ENCODE measurements at places on chromosomes 12 and 14. TPM values are rescaled to one million over a fixed set of nuclear protein-coding genes. Genes with fewer than 3 reads are reported as not detected.
A peak's percentile ranks its signal among the peaks of the same experiment; 100 is the strongest.

Gene ADCY4
- 1.9 TPM for total RNA-seq

Gene OASL
- 6.3 TPM for total RNA-seq

Gene KLRB1
- 22.6 TPM for total RNA-seq

Gene PARPBP
- 16.2 TPM for total RNA-seq

Gene CHGA
- total RNA-seq: 0.71 TPM

Gene PZP
- 0.14 TPM for total RNA-seq

Gene RPL10L
- not detected for total RNA-seq

Gene SOCS4
- 9.7 TPM for total RNA-seq

Gene CLSTN3
- 16.5 TPM for total RNA-seq

Gene TMTC2
- total RNA-seq: 5.1 TPM

Gene RAD51AP1
- total RNA-seq: 39.5 TPM

Gene SERPINA12
- total RNA-seq: 0.05 TPM

Gene ATP2B1
- 35.8 TPM for total RNA-seq

Gene SYCP3
- total RNA-seq: 0.76 TPM

Gene TMEM132D
- total RNA-seq: not detected

- no peak for DNase-seq
These were observed 379.8 kb downstream of the DPF3 start for GRCh38 chr14:72513965-72514659.

DNA sequence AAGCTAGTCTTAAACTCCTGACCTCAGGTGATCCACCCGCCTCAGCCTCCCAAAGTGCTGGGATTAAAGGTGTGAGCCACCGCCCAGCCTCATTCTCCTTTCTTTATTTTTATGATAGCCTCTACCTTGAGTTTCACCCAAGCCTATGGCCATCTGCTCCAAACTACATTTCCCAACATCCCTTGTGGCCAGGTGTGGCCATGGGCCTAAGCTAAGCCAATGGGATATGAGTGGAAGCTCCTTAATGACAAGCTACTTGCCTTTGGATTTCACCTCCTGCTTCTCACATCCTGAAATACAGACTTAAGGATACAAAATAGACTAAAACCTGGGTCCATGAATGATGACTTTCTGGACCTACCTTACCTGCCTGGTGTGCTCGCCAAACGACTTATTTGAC lies 46.2 kb downstream of the DPF3 start:
- no peak for DNase-seq

GRCh38 chr14:39454906-39455539 lies 22.8 kb upstream of the FBXO33 start:
- DNase-seq: no peak

DNA sequence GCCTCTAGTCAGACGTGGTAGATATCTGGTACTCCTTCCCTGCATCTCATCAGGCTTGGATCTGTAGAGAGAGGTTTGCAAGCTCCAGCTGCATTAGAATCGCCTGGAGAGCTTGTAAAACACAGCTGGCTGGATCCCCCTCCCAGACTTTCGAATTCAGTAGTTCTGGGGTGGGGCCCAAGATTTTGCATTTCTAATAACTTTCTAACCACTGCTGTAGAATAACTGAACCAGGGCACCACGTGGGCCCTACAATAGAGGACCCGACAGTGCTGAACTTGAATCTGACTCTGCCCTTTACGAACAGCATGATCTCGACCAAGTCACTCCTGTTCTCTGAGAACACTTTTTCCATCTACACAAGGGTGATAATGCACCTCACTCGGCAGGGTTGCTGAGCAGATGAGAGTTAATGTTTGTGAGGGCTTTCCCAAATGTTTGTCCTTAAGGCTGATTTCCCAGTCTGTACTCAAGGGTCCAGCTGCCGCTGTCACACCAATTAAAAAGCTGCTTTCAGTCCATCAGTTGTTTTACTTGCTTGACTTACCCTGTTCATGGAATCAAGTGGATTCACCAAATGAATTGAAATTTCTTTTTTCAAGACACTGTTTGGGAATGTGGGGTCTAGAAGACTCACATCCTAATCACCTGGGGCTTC lies 86.6 kb upstream of the SLC24A4 start:
- no peak for DNase-seq

DNA sequence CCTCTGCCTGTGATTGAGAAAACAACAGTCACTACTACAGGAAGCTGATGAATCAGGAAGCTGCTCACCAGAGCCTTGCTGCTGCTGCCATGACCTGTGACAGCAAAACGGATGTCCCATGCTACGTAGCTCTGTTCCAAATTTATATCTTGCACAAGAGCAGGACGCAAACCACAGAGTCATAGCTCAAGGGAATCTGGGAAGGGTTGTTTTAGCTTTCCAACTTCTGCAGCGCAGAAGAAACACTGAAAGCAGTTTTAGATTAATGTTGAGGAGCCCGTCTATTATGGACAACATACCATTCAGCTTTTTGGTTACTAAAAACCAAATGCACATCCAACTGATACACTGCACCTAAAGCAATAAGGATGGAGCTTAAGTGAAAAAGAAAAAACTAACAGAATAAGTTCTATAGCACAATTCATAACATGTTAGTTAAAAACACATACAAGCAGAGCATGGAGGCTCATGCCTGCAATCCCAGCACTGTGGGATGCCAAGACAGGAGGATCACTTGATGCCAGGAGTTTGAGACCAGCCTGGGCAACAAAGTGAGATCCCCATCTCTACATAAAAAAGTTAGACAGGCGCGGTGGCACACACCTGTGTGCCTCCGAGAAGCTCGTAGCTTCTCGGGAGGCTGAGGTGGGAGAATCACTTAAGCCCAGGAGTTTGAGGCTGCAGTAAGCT lies 1.7 kb upstream of the ANKRD33 start:
- peak; percentile 49 for DNase-seq

DNA sequence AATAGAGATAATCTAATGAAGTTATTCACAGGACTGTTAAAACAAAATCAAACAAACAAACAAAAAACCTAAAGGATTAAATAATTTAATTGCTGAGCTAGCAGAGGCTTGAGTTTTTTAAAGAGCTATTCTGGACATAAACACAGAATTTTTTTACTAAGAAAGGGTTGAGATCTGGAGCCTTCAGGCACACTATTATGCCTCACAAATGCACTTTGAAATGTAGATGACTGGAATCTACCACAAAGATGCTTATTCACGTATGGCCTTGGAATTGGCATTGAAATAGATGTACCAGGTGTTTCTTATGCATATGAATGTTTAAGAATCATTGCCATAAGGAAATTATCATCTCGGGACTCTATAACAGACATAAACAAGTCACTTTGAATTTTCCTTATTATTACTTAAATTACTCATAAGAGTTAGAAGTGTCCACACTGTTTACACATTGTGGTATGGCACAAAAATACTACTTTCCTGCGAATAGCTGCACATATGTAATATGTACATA lies 21.6 kb downstream of the PUS7L start:
- DNase-seq: no peak

GRCh38 chr12:66072566-66072965 lies 58.0 kb downstream of the LLPH start:
- no peak for DNase-seq

- no peak for DNase-seq
These were observed 447.9 kb upstream of the TMEM132C start for GRCh38 chr12:127819056-127819455.

GRCh38 chr12:67545298-67545697 lies 103.2 kb upstream of the DYRK2 start:
- no peak for DNase-seq

GRCh38 chr14:88164906-88165534 lies 158.0 kb downstream of the KCNK10 start:
- DNase-seq: no peak

DNA sequence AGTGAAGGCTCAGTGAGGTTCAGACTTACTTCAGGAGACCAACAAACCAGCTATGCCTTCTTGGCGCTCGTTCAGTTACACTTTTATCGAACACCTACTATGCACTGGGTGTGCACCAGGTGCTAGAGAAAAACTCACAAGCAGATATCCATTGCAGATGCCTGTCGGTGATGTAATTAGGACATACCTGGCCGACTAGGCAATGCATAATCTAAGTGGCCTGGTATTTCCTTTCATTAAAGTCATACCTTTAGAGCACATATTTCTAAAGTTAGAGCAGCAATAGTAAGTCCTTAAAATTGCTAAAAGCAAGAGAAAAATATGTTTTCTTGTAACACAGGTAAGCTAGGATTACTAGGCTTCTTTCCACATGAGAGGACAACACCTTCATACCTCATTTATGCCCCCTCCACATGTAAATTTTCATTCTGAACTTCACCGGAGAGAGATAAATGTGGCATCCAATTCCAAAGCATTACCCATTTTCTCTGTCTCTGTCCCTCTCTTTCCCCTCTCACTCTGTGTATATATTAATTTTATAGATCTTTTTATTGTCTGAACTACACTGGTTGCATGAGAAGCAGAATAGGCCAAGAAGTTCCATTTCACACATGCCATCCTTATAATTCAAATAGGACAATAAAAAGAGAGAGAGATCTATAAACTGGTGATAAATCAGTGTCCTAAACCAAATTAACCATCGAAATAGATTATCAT lies 242.2 kb downstream of the SPTSSA start:
- no peak for DNase-seq

GRCh38 chr12:111841236-111841749 lies 735 bp upstream of the MAPKAPK5 start:
- DNase-seq: peak; percentile 6

GRCh38 chr12:103667125-103667524 lies 80.1 kb downstream of the STAB2 start:
- DNase-seq: no peak

DNA sequence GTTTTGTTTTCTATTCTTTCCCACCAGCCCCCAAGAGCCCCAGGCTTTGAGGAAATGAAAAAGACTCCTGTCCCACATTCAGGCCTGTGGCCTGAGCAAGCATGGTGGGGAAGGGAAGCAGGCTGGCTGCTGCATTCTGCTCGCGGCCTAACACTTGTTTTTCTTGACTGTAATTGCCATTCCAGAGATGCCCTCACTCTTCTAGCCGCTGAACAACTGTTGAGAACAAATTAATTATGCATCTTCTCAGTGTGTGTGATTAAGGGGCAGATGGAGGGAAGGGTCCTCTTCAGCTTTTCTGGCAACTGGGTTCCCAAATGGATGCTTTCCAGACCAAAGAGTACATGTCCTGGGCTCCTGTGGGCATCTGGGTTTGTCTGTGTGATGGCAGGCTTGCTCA lies 43.3 kb downstream of the ADCK1 start:
- DNase-seq: no peak

- DNase-seq: no peak
These were observed 5.3 kb upstream of the PGF start for GRCh38 chr14:74960736-74961135.

GRCh38 chr14:103527408-103528145 lies 1.4 kb upstream of the TRMT61A start:
- DNase-seq: no peak

- DNase-seq: no peak
These were observed 85.7 kb downstream of the BORCS5 start for GRCh38 chr12:12442548-12443071.

GRCh38 chr12:66290716-66291200 lies 11.5 kb upstream of the HELB start:
- no peak for DNase-seq

GRCh38 chr12:131920157-131920508 lies 8.9 kb upstream of the PUS1 start:
- no peak for DNase-seq

- no peak for DNase-seq
These were observed 125.1 kb downstream of the CRADD start for GRCh38 chr12:93802293-93802692.

GRCh38 chr14:72420749-72421474 lies 473.0 kb downstream of the DPF3 start:
- no peak for DNase-seq

DNA sequence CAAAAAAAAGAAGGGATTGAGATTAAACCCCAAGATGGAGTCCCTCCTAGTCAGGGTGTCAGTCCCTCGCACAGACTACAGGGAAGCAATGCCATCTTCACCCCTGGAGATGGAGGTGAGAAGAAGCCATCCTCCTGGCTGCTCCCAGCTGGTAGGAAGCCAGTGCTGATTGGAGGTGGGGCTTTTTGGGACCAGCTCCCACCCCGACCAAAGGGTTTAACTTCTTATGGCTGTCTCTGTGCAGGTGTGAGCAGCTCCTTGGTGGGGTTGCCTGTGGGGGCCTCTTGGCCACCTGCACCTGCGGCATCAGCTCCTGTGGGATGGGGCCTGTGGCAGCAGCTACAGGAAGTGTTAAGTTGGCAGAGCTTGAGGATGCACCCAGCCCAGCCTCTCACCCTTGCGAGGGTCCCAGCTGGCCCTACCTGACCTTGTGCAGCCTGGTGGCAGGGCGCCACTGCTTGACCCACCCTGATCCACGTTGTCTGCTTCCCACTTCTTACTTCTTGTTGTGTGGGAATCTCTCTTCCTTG lies 3.8 kb upstream of the KRT86 start:
- DNase-seq: no peak

GRCh38 chr14:72033365-72033764 lies 101.1 kb downstream of the RGS6 start:
- no peak for DNase-seq

DNA sequence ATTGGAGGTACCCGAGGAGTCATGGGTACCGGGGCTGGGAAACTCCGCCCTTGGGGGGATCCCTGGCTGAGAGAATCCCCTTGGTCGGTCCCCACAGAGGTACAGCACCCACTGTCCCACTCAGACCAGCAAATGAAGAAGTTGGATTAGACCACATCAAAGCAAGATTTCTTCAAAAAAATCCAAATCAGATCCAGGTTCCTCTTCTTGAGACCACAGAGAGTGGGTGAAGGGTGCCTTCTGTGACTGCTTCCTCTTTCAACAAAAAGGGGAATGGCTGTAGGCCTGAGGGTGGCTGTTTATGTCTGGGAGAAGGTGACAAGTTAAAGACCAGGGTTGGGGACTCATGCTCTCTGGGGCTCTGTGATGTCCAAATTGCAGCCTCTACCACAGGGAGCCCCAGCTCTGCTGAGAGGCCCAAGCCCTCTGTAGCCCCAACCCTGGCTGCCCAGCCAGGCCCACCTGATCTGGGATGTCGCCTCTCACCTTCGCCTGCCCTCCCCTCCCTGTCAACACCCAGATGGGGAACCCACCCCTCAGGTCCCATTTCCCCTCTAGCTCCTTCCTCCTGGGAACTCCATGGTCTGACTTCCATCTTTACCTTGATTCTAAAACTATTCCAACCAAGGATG lies 50.9 kb downstream of the ZFP36L1 start:
- no peak for DNase-seq

DNA sequence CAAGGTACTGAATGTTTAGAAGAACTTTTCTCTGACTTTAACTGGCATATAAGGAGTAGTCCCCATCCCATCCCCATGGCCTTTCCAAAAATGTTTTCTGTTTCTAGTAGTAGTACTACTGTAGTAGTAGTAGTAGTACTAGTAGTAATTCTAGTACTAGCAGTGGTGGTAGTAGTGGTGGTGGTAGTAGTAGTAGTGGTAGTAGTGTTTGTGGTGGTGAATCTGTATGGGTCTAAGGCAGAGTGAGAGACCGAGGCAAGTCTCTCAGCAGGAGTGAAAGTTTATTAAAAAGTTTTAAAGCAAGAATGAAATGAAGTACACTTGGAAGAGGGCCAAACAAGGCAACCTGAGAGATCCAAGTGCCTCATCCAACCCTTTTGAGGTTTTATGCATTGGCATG lies 58.6 kb downstream of the FOXN4 start:
- no peak for DNase-seq

GRCh38 chr12:39804898-39805297 lies 185.3 kb upstream of the ABCD2 start:
- DNase-seq: no peak
